Activated T-helper 2 cell treated with anti-CD3 and anti-CD28 coated beads, Interferon-gamma antibody, Interleukin-2, Interleukin-4, amounts not matched to agents 10 μg/mL and 5 μg/mL and 100 μg/mL, durations not matched to agents 14 hours and 24 hours and 36 hours (primary cell): ENCODE measurements at places on chromosomes 1 and 21. TPM values are rescaled to one million over a fixed set of nuclear protein-coding genes. Genes with fewer than 3 reads are reported as not detected.

LAPTM5 gene
- 184 and 189 TPM in 2 replicates for total RNA-seq

DNA sequence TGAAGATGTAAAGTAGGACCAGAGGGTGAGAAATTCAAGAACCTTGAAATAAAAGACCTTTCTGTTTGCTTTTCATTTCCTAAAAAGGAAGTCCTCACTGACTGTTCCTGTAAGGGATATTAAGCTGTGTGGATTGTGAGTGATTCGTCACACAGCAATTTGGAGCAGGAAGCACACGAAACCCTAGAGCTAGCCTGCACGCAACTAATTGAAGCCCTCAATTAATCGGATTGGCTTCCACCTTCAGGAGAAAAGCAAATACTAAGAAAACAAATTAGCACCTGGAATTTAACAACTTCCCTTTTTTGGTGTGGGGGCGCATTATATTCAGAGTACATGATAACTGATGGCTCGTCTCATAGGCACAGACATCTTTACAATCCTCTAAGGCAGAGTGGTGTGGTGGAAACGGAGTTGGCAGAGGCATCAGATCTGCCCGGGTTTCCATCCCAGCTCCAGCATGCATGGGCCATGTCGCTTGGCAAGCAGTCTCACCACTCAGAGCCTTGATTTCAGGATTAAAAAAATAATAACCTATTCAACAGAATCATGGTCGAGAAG, 95.2 kb downstream of the KCNJ15 start:
- DNase-seq, result no peak

OR2L13 gene
- total RNA-seq, result not detected in 2 replicates

SYTL1 gene
- 20.0 and 25.7 TPM in 2 replicates for total RNA-seq

GRCh38 chr1:16440131-16440469, 424 bp upstream of the NECAP2 start:
- DNase-seq, result no peak

DNA sequence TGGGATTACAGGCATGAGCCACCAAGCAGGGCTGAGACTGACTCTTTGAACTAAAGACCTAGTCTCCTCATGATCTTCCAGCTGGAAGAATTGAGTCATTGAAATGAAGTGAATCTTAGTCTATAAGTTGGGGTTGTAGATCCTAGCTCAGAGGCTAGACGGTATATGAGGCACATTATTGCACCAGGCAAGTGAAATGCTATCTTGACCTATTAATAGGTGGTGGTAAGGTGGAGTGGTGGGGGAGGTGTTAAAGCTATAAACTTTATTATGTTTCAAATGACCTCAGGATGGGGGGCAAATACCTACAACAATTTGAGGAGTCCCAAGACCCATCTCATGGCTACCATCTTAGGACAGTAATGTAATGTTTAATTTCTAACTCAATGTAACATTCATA, 36.8 kb upstream of the SLC16A1 start:
- DNase-seq, result no peak

SLC27A3 gene
- 11.5 and 13.7 TPM in 2 replicates for total RNA-seq

- no peak for DNase-seq
Observed at GRCh38 chr1:108646265-108646647, 14.6 kb downstream of the HENMT1 start.

DNA sequence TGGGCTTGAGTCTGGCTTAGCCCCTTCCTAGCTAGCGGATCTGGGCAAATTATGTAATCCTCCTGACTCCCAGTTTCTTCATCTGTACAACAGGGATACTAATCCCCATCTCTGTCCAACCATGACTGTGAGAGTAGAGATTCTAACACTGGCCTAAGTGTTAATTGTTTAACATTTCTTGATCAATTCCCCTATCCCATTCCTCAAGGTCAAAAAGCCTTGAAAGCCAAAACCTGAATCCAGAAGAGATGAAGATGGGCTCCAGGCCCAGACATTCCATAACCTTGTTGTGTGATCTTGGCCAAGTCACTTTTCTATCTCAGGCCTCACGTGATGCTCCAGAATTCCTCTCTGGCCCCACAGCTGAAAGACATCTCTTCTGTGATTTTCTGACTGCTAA, 18.8 kb upstream of the PHLDA3 start:
- no peak for DNase-seq

DNA sequence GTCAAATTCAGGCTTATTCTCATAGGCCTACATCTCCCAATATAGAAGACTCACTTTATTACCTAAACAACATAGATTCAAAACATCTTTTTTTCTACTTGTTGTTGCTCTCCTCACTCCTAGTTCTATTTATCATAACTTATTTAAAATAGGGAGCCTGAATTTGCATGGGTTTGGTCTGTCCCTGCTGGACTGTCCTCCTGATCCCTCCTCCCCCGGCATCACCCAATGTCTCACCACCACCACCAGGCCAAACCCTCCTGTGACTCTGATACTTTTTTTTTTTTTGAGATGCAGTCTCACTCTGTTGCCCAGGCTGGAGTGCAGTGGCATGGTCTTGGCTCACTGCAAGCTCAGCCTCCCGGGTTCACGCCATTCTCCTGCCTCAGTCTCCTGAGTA, 31.8 kb upstream of the MYBPHL start:
- DNase-seq, result no peak

DNA sequence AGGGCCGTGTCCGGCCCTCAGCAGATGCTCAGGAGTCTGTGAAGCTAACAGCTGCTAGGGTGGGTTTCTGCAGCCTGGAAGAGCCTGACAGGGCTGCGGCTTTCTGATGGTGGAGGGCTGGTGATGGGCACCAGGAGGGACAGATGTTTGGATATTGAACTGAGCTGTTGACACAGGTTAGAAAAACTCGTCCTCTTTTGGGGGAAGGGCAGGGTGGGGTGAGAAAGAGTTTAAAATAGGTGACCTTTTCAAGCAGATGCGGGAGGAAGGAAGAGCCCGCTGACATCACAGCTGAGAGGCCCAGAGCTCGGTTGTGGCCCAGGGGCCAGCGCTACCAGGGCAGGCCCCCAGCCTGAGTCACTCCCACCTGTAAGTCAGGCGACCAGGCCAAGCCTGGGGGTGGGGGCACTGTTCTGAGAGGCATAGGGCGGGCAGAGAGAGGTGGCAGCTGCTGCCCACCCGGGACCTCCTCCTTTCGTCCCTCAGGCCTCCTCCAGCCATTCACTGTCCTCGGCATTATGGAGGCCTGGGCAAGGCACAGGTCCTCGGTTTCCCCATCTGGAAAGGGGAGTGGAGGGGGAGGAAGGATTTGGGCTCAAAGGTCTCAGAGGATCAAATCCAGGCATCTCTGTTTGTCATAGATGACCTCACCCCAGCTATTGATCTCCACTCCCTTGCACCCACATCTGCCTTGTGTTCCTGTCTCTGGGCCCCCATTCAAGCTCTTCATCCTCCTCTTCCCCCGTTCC, 32.3 kb upstream of the ID3 start:
- DNase-seq, result no peak

GRCh38 chr1:31815752-31816500, at the start of gene SPOCD1:
SPOCD1 (minus strand) TSS chr1:31816022; CDS start chr1:31815333, 689 bp downstream.
- peak; percentile 77 for DNase-seq

GRCh38 chr1:222331340-222331739, 216.6 kb downstream of the HHIPL2 start:
- DNase-seq, result no peak

ALDH9A1 gene
- 43.3 and 47.4 TPM in 2 replicates for total RNA-seq

FCRLA gene
- not detected in 2 replicates for total RNA-seq

GRCh38 chr1:201885531-201886075, 3.1 kb upstream of the SHISA4 start:
- no peak for DNase-seq

DNA sequence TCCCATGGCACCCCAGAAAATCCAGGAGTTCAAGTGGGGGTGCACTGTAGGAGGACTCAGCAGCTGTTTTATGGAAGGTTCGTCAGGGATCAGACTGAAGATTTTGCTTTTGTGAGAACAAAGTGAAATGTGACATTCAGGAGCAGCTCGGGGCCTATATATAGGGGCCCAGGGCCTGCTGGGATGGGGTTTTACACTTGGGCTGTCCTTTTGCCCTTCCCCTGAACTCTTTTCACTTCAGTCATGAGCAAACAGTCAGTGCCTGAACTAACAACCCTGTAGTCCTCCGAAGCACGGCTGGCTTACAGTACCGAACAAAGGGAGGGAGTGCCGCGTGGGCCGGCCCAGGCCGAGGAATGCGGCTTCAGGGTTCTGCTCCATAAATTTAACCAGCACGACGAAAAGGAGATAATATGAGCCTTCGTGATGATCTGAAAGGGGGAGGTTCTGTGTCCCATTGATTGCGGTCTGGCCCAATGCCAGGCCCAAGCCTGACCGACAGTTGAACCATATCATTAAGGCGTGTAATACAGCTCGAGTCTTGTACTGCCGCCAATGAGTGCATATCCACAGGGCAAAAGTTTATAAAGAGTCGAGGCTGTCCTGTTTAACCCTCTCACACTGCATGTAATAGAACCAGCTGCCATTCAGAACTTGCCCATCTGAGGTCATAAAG, 139.9 kb downstream of the DHRS3 start:
- DNase-seq, result no peak

GRCh38 chr1:154860156-154860870, 9.8 kb downstream of the KCNN3 start:
- DNase-seq, result no peak

DNA sequence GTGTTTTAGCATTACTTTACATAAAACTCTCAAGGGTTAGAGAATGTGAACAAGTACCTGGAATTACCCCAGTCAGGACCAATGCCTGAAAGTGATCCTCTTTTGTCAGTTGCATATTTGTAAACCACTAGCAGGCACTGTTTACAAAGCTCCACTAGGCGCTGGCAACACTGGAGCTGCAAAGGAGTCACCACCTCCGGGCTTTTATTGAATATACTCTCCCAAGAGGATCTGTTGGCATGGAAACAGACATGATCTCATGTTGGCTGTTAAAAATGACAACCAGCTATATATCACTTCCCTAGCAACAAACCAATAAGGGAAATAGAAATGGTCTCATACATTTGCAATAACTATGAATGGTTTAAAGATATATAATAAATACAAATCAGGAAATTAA, 116.0 kb downstream of the TTLL7 start:
- DNase-seq, result no peak

CHIA gene
- not detected in 2 replicates for total RNA-seq

GRCh38 chr1:241376701-241377100, 19.7 kb upstream of the RGS7 start:
- no peak for DNase-seq
